G401 (cell line): ENCODE measurements at places on chromosomes 2 and 18. TPM values are rescaled to one million over a fixed set of nuclear protein-coding genes. Genes with fewer than 3 reads are reported as not detected.
A peak's percentile ranks its signal among the peaks of the same experiment; 100 is the strongest.

DNA sequence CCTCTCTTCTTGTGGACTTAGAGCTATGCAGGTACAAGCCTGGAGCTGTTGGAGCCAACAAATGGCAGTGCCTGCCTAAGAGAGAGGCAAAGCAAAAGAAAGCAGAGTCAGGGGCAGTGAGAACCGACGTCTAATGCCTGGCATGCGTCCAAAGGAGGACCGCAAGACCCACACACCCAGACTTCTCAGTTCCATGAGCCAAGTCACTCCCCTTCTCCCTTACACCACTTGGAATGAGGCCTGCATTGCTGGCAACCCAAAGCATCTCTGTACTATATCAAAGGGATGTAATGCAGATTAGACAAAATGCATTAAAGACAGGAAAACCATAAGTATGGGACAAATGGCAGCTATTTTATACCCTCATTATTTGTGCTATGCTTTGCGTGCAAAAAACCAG lies 49.9 kb upstream of the RNU4ATAC start:
- DNase-seq: peak; percentile 34

- no peak for DNase-seq
Observed at GRCh38 chr2:25587361-25587760, 86.0 kb downstream of the DTNB start.

Gene SPATA3
- total RNA-seq: not detected in 2 replicates

DNA sequence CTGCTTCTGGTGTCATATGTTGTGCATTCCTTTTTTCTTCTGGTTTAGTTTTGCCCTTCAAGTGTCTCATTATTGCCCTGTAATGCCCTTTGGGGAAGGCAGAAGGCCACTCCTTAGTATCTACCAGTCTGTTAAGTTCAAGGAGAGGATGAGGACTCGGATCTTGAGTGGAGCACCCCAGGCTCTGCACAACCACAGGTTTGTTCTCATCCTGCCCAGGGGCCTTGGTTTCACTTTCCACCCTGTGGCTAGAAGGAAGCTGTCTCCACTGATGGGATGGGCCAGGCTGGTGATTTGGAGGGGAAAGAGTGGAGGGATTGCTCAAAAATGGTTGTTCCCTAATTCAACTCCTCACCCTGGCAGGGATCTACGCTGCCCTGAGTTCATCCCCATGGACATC lies 30.2 kb upstream of the RAB11FIP5 start:
- DNase-seq: no peak
